ENCODE measurements at places on chromosomes 3 and 15.

- no peak overlapping the region for H3K4me3 ChIP-seq
- H3K27ac ChIP-seq = no peak overlapping the region
- no peaks in the 10 kb centered on the region for H3K27me3 ChIP-seq
- no peaks in the 10 kb centered on the region for H3K4me1 ChIP-seq
- DNase-seq = no peak
- H3K36me3 ChIP-seq = no peaks in the 10 kb centered on the region
Measured at GRCh38 chr15:61038387-61038786, 190.7 kb downstream of the RORA start.

DNA sequence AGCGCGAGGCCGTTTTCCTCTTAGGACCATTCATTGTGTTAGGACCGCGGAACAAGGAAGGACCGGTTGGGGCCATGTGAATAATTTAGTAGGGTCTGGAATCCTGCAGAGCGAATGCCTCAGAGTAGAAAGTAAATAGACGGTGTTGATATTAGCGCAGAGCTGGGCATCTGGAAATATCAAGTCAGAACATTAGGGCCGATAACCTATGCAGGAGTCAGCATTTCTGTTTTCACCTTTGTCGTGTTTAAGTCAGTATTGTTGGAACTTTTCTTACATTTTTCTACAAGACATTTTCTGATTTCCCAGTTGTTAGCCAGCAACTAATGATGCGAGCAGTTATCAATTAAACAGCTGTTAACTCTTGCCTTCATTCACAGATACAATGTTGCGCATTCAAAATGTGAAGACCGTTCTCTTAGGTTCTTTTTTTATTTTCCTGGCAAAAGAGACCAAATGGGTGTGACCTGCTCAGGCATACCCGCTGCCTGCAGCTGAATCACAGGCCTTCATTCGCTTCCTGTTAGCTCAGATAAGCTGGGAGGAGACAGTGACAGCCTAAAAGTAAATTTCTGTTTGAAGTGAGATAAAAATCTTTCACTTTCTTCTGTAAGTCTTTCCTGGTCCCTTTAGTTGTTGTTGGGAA lies 966 bp upstream of the PKM start:
- peak overlapping the region; percentile 63 for H3K4me3 ChIP-seq
- peak overlapping the region; percentile 86 for H3K27ac ChIP-seq
- no peaks in the 10 kb centered on the region for H3K27me3 ChIP-seq
- DNase-seq = peak; percentile 43

- H3K4me1 ChIP-seq = no peaks in the 10 kb centered on the region
- H3K27ac ChIP-seq = no peak overlapping the region
- H3K36me3 ChIP-seq = no peaks in the 10 kb centered on the region
- no peak overlapping the region for H3K4me3 ChIP-seq
- no peak for DNase-seq
Measured at GRCh38 chr3:5239602-5240001, 52.1 kb downstream of the EDEM1 start.

GRCh38 chr15:41648770-41649169 lies 11.4 kb upstream of the MGA start:
- no peaks in the 10 kb centered on the region for H3K4me1 ChIP-seq
- H3K27ac ChIP-seq = no peak overlapping the region
- H3K36me3 ChIP-seq = no peaks in the 10 kb centered on the region
- DNase-seq = no peak

Measured in CD8-positive, alpha-beta memory T cell (primary cell).